ENCODE measurements at places on chromosomes 7 and 10. TPM values are rescaled to one million over a fixed set of nuclear protein-coding genes. Genes with fewer than 3 reads are reported as not detected.

GRCh38 chr7:87934699-87935383 is 790 bp downstream of the ADAM22 start:
- peaks cover 36% of the 10 kb centered on the region for H3K27me3 ChIP-seq
- no peaks in the 10 kb centered on the region for H3K36me3 ChIP-seq
- H3K27ac ChIP-seq, result peak overlapping the region; percentile 83
- DNase-seq, result peak; percentile 8

The PSPH gene
- total RNA-seq, result 42.5 TPM

DNA sequence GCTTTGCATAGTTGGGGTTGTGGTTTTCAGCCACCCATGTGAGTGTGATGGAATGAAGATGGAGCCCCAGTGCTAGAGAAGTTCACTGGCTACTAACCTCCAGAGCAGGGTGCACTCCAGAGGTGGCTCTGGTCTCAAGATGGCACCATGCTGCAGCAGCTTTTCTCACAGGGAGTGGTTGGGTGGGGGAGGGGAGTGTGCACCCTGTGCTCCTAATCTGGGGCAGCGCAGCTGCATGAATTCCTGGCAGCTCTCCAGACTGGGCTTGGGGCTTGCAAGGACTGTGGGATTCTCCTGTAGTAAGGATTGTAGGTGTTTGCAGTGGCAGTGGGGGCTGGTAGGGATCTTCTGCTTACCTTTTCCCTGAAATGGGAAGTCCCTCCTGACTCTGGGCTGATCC is 23.7 kb downstream of the PHTF2 start:
- H3K27me3 ChIP-seq, result no peaks in the 10 kb centered on the region
- H3K36me3 ChIP-seq, result peaks cover 68% of the 10 kb centered on the region
- no peak for DNase-seq
- no peak overlapping the region for H3K27ac ChIP-seq
- no peaks in the 10 kb centered on the region for H3K4me1 ChIP-seq

- H3K36me3 ChIP-seq, result peaks cover 4% of the 10 kb centered on the region
- peaks cover 18% of the 10 kb centered on the region for H3K27me3 ChIP-seq
- no peak for DNase-seq
These were observed 12.5 kb upstream of the ZNF212 start for GRCh38 chr7:149226840-149227494.

GRCh38 chr10:24468281-24468751 is 255.4 kb downstream of the ARHGAP21 start:
- H3K4me1 ChIP-seq, result no peaks in the 10 kb centered on the region
- no peaks in the 10 kb centered on the region for H3K27me3 ChIP-seq
- H3K4me3 ChIP-seq, result no peak overlapping the region

DNA sequence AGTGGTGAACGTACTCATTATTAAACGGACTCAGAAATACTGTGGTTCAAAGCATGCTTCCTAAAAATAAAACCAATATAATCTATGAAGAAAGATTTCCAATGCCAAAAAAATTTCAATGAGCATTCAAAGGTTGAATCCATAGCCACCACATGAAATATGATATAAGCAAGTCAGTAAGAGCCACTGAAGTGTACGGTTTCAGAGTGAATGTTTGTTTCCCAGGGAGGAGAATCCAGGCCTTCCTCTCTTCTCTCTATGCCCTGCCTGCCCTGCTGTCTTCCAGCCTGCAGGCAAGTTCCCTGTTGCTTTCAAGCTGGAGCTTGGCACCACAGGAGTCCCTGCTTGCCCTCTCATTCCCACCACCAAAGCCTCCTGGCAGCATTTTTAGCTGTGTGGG is 1171.6 kb upstream of the C7orf33 start:
- no peak overlapping the region for H3K27ac ChIP-seq
- H3K4me3 ChIP-seq, result no peak overlapping the region
- no peaks in the 10 kb centered on the region for H3K36me3 ChIP-seq
- DNase-seq, result no peak

DNA sequence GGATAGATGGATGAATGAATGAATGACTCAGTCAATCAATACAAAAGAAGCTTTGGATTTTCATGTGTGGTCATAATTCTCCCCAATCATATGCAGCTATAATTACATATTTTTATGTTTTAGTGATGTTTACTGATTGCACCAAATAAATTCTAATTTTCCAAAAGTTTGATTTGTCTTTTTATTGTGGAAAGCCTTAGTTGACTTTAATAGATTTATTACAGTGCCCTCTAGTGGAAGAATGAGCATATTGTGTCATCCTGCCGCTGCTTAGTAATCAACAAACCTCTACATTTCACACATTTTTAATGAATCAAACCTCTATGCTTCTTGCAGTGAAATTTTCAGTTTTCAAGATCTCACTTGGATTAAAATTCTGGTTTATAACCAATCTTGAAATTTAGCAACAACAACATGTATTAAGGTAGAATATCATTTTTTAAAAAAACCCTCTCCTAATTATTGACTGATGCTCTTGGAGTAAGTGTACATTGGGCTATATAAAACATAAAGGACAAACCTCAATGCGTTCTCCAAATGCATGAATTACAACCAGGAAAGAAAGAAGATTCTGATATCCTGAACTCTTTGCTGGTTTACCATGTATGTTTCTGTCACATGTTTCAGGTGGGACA is 55.6 kb upstream of the PNLIP start:
- DNase-seq, result no peak
- H3K36me3 ChIP-seq, result no peaks in the 10 kb centered on the region
- peaks cover 2% of the 10 kb centered on the region for H3K27me3 ChIP-seq
- no peak overlapping the region for H3K27ac ChIP-seq
- no peak overlapping the region for H3K4me3 ChIP-seq
- H3K4me1 ChIP-seq, result no peaks in the 10 kb centered on the region

DNA sequence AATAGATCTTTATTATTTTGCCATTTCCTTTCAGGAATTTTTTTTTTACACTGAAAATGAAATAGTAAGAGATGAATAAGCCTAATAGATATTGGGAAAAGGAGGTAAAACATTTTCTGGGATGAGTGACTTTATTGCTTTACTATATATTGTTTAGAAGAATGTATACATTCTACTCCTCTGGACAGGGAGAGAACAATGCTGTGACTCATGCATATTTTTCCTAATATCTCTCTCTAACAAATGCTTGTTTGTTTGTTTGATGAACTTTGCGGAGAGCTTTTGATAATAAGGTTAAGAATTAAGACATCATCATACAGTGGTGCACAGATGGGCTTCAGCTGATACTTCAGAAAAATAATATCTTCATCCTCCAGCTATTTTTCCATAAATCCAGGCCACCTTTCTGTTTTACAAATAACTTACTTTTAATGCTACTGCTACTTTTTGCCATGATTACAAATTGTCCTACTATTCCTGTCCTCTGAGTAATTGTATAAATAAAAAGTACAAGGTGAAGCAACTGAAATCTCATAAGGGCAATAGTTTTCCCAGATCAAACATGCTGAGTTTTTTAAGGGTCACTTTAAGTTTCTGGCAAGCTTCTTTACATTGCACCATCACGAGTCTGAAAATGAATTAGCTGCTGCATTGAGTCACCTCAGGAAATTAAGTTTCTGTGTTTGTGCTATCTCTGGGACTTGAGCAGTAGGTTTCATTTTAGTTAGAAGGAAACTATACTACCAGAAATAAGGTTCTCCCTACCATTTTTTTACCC is 207.3 kb upstream of the POT1 start:
- H3K27me3 ChIP-seq, result no peaks in the 10 kb centered on the region
- no peak overlapping the region for H3K27ac ChIP-seq
- DNase-seq, result no peak
- no peaks in the 10 kb centered on the region for H3K36me3 ChIP-seq
- H3K4me1 ChIP-seq, result peaks cover 6% of the 10 kb centered on the region

DNA sequence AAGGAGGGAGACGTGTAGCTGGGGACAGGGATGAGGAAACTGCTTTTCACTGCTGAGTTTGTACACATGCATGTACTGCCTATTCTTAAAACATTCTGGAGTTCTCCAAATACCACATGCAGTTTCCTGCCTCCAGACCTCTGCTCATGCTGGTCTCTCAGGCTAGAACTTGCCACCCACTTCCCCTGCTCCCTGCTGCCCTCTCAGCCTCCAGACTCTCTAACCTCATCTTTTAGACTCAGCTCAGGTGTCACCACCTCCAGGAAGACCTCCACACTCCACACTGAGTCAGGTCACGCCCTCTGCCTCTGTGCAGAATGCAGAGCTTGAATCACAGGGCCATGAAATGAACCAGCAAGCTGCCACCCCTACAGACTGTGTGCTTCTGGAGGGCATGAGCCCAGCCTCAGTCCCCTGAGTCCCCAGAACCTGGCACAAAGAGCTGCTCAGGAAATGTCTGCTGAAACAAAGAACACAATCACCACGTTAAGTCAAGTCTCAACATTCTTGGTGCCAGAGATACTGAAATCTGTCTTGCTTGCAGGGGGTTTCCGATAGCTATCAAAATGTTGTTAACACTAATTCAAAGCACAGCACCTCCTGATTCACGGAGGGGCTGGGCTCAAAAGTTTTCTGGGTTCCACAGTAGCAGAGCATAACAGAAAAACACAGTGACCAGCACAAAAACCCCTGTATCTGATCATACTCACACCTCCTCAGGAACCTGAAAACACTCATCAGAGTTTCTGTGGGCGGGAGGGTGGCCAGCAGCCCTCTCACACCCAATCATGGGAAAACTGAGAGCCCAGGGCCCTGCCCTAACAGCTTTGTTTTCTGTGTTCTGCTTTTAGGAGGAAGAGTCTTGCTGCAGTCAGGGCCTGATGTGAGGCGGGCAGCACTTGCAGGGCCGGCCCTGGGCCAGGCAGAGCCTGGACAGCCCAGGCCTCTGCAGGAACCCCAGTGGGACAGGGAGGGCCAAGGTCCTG is 21.1 kb downstream of the FAM53B start:
- no peaks in the 10 kb centered on the region for H3K27me3 ChIP-seq
- peaks cover 47% of the 10 kb centered on the region for H3K4me1 ChIP-seq
- DNase-seq, result no peak

The CTAGE8 gene
- total RNA-seq, result 0.72 TPM

DNA sequence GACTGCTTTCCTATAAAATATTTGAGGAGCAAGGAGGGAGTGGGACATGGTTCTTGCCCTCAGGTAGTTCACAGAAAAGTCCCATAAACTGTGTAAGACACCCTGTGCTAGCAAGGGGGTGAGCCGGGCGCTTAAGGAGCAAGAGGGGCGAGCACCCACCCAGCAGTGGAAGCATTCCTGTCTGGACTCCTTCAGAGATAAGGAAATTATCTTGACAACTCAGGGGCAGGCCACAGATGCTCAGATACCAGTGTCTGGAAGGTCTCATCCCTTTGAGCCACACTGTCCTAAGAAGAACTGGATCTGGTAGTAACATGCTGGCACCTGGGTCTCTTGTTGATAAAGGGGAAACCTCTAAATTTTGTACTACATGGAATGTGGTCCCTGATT is 54.1 kb downstream of the DAGLB start:
- no peaks in the 10 kb centered on the region for H3K4me1 ChIP-seq
- H3K27me3 ChIP-seq, result no peaks in the 10 kb centered on the region
- no peak overlapping the region for H3K4me3 ChIP-seq
- DNase-seq, result no peak

DNA sequence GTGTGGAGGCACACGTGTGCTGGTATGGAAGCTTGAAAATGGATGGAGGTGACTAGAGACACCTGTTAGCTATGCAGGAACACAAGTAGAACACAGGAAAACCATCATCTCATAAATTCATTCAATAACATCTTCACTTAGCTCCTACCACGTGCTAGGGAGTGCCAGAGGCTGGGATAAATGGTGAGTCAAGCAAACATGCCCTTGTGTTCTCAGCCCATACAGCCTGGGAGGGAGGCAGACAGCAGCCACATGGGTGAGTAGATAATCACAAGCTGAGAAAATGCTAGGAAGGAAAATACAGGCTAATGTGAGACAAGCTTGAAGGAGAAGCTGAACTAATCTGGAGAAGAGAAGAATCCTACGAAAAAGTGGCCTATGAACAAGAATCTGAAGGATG is 468.0 kb upstream of the ZMIZ1 start:
- H3K36me3 ChIP-seq, result no peaks in the 10 kb centered on the region
- H3K27ac ChIP-seq, result no peak overlapping the region
- no peak for DNase-seq
- H3K27me3 ChIP-seq, result no peaks in the 10 kb centered on the region
- H3K4me3 ChIP-seq, result no peak overlapping the region
- no peaks in the 10 kb centered on the region for H3K4me1 ChIP-seq

The CYP3A5 gene
- total RNA-seq, result not detected

- no peaks in the 10 kb centered on the region for H3K4me1 ChIP-seq
- no peak for DNase-seq
- H3K27ac ChIP-seq, result no peak overlapping the region
- H3K36me3 ChIP-seq, result no peaks in the 10 kb centered on the region
- H3K27me3 ChIP-seq, result peaks cover 32% of the 10 kb centered on the region
These were observed 60.1 kb upstream of the FHIP2A start for GRCh38 chr10:114761205-114762193.

DNA sequence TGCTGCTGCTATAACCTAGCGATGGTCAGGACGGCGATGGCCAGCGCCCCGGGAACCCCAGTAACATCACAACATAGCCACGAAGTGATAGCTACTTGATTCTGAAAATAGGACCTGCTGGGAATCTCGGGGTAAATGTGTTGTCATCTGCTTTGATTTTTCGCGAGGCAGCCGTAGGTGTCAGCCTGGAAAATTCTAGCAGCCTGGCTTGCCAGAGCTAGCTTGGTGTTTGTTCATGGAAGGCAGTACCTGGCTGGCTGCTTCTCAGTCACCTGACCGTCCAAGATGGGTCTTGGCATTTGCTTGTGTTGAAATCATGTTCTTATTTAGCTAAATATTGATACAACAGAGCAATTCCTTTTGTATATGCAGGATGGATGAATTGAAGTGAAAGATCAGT is 82.4 kb upstream of the BTBD16 start:
- H3K4me1 ChIP-seq, result peaks cover 59% of the 10 kb centered on the region
- peak overlapping the region; percentile 45 for H3K27ac ChIP-seq
- no peaks in the 10 kb centered on the region for H3K36me3 ChIP-seq
- H3K4me3 ChIP-seq, result no peak overlapping the region

- no peak overlapping the region for H3K4me3 ChIP-seq
- DNase-seq, result no peak
- peak overlapping the region; percentile 75 for H3K27ac ChIP-seq
- peaks cover 7% of the 10 kb centered on the region for H3K4me1 ChIP-seq
- no peaks in the 10 kb centered on the region for H3K36me3 ChIP-seq
These were observed 12.0 kb upstream of the SLC29A4 start for GRCh38 chr7:5270788-5271187.

GRCh38 chr10:117461766-117462423 is 80.7 kb upstream of the EMX2 start:
- DNase-seq, result no peak
- no peaks in the 10 kb centered on the region for H3K4me1 ChIP-seq
- H3K36me3 ChIP-seq, result no peaks in the 10 kb centered on the region
- H3K4me3 ChIP-seq, result no peak overlapping the region
- H3K27me3 ChIP-seq, result peaks cover 2% of the 10 kb centered on the region
- no peak overlapping the region for H3K27ac ChIP-seq

GRCh38 chr10:127011174-127011573 is 105.9 kb downstream of the DOCK1 start:
- H3K4me1 ChIP-seq, result peaks cover 21% of the 10 kb centered on the region
- no peaks in the 10 kb centered on the region for H3K27me3 ChIP-seq
- H3K27ac ChIP-seq, result no peak overlapping the region
- no peak overlapping the region for H3K4me3 ChIP-seq
- H3K36me3 ChIP-seq, result peaks cover 16% of the 10 kb centered on the region
- no peak for DNase-seq

GRCh38 chr10:23448802-23449570 is 10.1 kb downstream of the OTUD1 start:
- H3K27me3 ChIP-seq, result no peaks in the 10 kb centered on the region
- no peak for DNase-seq
- H3K27ac ChIP-seq, result no peak overlapping the region

GRCh38 chr7:41185851-41186250 is 517.0 kb downstream of the INHBA start:
- no peaks in the 10 kb centered on the region for H3K27me3 ChIP-seq
- no peaks in the 10 kb centered on the region for H3K36me3 ChIP-seq
- peaks cover 5% of the 10 kb centered on the region for H3K4me1 ChIP-seq
- no peak overlapping the region for H3K27ac ChIP-seq
- no peak overlapping the region for H3K4me3 ChIP-seq

GRCh38 chr7:68748934-68749900 is 849.1 kb upstream of the AUTS2 start:
- H3K36me3 ChIP-seq, result no peaks in the 10 kb centered on the region
- no peaks in the 10 kb centered on the region for H3K4me1 ChIP-seq
- H3K4me3 ChIP-seq, result no peak overlapping the region
- no peak overlapping the region for H3K27ac ChIP-seq

Data from neural crest cell (in vitro differentiated cells).